Hematopoietic multipotent progenitor cell treated with erythropoietin and hydrocortisone succinate and interleukin-3 and kit ligand, for 17 days (in vitro differentiated cells): ENCODE measurements at places on chromosomes 16 and 17.
A peak's percentile ranks its signal among the peaks of the same experiment; 100 is the strongest.

DNA sequence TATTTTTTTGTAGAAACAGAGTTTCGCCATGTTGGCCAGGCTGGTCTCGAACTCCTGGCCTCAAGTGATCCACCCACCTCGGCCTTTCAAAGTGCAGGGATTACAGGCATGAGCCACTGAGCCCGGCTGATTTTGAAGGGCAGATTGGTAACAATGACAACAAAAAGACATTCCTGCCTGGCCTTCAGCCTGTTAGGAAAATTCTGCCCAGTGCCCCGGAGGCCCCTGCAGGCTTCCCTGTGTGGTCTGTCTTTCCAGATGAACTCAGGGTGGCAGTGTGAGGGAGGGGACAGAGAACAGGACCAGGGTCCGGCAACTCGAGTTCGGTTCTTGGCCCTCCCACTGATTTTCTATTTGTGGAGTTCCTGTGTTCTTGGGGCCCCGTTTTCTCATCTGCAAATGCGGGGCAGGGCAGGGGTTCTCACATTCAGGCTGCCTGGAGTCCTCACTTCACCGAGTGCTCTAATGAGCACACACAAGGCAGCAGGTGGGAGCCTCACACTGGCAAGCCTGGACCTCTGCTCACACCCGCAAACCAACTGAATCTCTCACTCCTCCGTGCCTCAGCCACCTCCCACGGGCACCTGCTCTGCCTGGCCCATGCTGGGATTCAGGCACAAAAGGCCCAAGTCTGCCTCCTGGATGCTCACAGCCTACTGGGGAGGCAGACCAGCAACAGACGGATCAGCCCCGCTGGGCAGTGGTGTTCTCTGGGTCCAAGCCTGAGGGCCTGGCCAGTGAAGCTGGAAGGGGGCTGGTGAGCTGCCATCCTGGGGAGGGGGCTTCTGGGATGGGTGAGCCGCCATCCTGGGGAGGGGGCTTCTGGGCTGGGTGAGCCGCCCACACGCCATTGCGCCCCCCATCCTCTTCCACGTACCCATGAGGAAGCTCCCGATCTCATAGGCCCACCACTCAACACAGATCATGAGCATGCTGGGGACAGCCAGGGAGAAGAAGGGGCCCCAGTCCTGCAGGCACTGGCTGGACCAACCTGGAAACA lies 10.3 kb downstream of the SLC47A2 start:
- DNase-seq = no peak

DNA sequence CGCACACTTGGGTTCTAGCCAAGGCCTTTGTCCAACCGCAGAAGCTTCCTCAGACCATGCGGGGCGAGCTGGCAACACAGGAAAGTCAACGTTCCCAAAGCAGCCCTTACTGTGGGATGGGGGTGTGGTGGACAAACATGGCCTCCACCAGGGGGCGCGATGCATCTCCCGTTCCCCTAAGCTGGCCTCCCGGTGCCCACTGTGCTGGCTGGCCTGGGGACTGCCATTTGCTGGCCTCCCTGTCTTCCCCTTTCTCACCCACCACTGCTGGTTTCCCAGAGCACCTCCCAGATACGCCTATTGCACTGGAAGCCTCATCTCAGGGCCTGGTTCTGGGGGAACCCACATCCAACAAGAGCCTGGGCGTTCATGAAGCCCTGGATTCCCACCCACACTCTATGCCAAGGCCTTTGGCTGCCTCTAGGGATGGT lies 145.3 kb downstream of the IRF8 start:
- peak; percentile 46 for DNase-seq

GRCh38 chr16:68242926-68243858 lies 2.0 kb upstream of the PLA2G15 start:
- no peak for DNase-seq

- no peak for DNase-seq
These were observed 133.3 kb downstream of the CA10 start for GRCh38 chr17:52025236-52025635.

- DNase-seq = no peak
These were observed 719.0 kb downstream of the KCNJ18 start for GRCh38 chr17:22411185-22411784.

- DNase-seq = no peak
These were observed 6.7 kb downstream of the SMTNL2 start for GRCh38 chr17:4590981-4591453.

- no peak for DNase-seq
These were observed 654.0 kb downstream of the MAF start for GRCh38 chr16:78946556-78946955.

GRCh38 chr17:4959261-4959965 lies 8.2 kb downstream of the SPAG7 start:
- no peak for DNase-seq

- no peak for DNase-seq
These were observed 623.2 kb downstream of the CDH8 start for GRCh38 chr16:61413021-61413420.
